ENCODE measurements at places on chromosomes 6 and 20.

GRCh38 chr20:37524859-37525708 is 2.6 kb downstream of the BLCAP start:
- DNase-seq = no peak

- no peak for DNase-seq
These were observed 34.7 kb downstream of the MAN1A1 start for GRCh38 chr6:119314885-119315272.

DNA sequence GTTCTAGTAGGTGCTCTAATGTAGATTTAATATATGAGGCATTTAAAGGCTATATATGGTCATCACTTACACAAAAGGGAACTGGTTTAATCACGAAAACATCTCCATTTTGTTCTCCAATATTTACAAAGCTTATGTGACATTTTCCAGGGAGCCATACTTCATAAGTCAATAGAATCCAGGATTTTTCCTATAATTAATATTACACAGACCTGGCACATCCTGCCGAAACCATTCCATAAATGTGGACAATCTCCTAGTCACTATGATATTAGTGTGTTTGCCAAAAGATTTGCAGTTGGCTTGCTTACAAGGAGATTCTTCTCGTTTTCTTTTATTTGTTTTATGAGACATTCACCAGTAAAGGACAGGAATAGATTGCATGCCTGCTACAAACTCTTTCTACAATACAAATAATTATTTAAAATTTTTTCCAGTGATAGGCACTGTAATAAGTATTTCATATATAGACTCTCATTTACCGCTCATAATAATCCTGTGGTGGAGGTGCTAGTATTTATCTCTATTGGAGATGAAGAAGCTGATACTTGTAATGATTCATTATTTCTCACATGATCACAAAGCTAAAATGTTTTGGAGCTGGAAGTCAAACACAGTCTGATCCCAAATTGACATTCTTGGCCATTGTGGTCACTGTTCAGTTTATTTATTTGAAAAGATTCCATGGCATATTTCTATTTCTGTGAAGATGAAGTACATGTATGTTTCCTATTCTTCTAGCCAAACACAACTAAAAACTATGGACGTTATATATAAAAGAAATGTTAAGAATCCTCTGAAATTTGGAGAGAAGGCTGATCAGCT is 597.0 kb downstream of the HTR1B start:
- DNase-seq = no peak

DNA sequence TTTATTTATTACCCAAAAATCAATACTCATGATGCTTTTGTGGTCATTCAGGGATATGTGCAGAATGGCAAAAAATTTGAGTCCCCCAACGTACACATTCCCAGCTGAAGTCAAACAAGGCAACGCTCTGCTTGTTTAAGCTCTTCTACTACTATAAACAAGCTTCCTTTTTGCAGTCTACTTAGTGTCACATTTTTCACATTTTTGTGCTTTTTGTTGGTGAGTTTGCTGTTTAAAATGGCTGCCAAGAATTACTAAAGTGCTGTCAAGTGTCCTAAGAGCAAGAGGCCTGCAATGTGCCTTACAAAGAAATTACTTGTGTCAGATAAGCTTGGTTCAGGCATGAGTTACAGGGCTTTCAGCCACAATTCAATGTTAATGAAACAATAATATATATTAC is 2.1 kb downstream of the WFDC8 start:
- DNase-seq = no peak

GRCh38 chr20:58011106-58011946 is 217.1 kb downstream of the ANKRD60 start:
- no peak for DNase-seq

- no peak for DNase-seq
These were observed 363.5 kb downstream of the SYNE1 start for GRCh38 chr6:152273638-152274037.

- no peak for DNase-seq
These were observed 4.8 kb downstream of the COL9A1 start for GRCh38 chr6:70298068-70298467.

- DNase-seq = no peak
These were observed 64.4 kb upstream of the COL21A1 start for GRCh38 chr6:56311533-56312448.

GRCh38 chr6:138037009-138037504 is 70.2 kb downstream of the PERP start:
- no peak for DNase-seq

- no peak for DNase-seq
These were observed 9.7 kb downstream of the NOTCH4 start for GRCh38 chr6:32214126-32214525.

GRCh38 chr20:20160520-20160919 is 108.2 kb downstream of the CFAP61 start:
- DNase-seq = no peak

DNA sequence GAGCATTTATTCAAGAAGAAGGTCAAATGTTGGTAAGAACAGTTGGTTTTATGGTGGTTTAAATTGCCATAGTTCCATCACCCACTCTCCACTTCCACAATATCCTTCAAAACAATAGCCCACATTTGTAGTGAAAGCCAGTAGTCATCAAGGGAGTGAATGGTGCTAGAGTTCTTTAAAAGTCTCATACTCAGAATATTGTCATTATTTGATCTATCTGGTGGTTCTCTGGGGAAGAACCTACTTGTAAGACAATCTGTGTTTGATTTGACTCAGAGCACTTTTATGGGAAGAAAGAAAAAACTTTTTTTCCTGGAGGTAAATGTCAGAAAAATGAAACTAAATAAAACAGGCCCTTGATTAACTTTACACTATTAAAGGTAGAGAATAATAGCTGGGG is 893.8 kb downstream of the QKI start:
- no peak for DNase-seq

GRCh38 chr6:35754452-35755277 is 17.8 kb downstream of the ARMC12 start:
- no peak for DNase-seq

DNA sequence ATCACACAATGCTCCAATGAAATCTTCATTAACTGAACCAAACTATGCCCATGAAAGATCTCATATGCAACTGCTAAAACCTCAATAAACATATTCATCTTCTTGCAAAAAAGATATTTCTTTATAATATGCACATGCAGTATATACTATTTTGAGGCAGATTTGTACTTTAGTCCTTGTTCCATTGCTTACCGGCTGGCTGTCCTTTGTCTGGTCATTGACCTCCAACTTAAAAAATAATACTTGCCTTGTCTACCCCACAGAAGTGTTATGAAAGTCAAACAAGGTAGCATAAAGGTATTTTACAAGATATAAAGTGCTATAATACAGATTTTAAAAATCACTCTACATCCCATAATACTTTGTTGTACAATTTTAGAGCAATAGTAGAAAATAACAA is 88.3 kb downstream of the ATG5 start:
- no peak for DNase-seq

DNA sequence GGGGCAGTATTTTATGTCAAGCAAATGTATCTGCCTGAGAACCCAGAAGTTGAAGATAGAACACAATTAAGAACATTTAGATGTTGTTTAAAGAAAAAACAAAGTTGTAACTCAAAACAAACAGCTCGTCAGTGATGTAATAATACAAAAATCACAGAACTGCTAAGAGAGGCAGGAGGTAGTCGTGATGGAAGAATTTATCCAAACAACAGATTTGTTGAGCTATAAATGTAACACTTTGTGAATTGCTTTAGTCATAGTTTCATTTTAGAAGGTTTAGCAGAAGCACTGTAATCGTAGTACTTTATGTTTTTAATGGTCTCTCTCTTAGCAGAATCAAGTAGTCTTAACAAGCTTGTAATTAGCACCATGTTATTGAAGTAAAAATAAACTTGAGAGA is 73.6 kb downstream of the SCAF8 start:
- DNase-seq = no peak

GRCh38 chr6:104402572-104402971 is 457.1 kb downstream of the HACE1 start:
- DNase-seq = no peak

GRCh38 chr6:163232015-163232523 is 182.4 kb upstream of the QKI start:
- DNase-seq = no peak

DNA sequence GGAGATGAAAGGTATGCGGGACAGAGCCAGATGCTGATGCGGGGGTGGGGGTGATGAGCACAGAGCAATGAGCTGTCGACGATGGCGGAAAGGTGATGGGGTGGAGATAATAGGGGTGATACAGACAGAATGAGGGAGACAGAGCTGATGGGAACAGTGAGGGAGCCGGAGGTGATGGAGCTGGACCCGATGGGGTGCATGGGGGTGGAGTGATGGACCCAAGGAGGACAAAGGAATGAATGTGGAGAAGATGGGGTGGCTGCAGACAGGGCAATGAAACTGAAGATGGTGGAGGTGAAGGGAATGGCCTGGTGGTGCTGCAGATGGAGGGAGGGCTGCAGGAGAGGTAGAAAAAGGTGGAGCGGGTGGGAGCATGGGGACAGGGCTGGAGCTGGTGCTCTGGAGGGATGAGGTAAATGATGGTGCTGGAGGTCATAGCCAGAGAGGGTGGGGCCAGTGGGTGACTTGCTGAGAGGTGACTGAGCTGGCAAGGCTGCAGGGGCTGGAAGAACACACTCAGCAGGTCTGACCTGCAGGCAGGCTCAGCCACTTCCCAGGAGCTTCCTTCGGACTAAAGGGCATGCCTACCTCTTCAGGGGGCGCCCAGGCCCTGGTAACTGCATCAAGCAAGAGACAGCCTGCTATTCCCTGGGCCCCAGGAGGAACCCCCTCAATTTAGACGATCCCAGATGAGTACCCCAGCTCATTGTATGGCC is 6.0 kb upstream of the FOXS1 start:
- no peak for DNase-seq

GRCh38 chr6:156710479-156710878 is 66.7 kb upstream of the ARID1B start:
- no peak for DNase-seq

GRCh38 chr6:31729979-31730630 is 1.0 kb upstream of the DDAH2 start:
- no peak for DNase-seq

DNA sequence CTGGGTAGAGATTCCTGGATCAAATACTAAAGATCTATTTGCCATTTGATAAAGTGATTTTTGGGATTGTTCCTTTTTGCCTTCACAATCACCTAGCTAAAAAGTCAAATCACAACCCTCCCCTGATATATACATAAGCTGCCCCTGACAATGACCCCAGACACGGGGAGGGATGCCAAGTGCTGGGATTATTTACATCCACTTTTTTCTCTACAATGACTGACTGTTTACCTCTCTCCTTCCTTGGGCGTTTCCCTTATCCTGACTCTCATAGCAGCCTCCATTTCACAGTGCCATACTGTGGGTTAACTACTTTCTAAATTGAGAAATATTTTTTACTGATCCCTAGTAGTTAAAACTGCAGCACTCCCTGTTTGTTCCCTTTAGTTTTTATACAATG is 150.8 kb upstream of the TMEM170B start:
- no peak for DNase-seq

DNA sequence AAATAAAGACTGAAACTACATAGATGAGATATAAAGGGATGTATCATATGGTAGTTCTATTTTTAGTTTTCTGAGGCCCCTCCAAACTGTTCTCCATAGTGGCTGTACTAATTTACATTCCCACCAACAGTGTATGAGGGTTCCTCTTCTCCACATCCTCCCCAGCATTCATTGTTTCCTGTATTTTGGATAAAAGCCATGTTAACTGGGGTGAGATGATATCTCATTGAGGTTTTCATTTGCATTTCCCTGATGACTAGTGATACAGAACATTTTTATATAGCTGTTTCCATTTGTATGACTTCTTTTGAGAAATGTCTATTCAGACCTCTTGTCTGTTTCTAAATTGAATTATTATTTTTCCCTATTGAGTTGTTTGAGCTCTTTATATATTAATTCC is 229.3 kb downstream of the RFPL4B start:
- no peak for DNase-seq

- no peak for DNase-seq
These were observed 29.4 kb downstream of the PHIP start for GRCh38 chr6:79048611-79049010.

DNA sequence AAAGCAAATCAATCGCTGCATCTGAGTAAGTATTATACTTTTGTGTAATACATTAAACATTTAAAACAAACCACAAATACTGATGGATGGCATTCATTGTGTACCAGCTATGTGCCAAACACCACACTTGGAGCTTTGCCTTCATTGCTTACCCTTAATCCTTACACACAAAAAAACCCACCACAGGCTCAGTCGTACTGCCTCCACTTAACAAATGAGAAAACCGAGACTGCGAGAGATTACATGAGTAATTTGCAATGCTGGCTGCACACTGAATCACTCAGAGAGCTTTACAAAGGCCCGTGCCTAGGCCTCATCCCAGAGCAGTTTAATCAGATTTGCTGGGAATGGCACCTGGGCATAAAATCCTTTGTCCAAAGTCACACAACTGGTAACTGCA is 130.5 kb downstream of the EDN1 start:
- no peak for DNase-seq

- DNase-seq = no peak
These were observed 154.0 kb downstream of the KIF16B start for GRCh38 chr20:16419138-16419715.

DNA sequence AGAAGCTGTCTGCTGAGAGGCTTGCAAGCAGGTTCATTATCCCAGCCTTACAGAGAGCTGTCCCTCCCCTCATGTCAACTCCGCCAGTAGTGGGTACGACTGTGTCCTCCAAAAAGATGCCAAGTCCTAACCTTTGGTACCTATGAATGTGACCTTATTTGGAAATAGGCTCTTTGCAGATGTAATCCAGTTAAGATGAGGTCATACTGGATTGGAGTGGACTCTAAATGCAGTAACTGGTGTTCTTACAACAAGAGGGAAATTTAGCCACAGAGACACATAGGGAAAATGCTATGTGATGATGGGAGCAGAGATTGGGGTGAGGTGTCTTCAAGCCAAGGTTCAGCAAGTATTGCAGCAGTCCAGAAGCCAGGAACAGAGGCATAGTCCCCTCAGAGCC is 90.8 kb upstream of the FOXP4 start:
- DNase-seq = no peak
